ENCODE measurements at places on chromosomes 6 and 20.

GRCh38 chr20:31979713-31980426 is 11.9 kb downstream of the XKR7 start:
- DNase-seq, result no peak

DNA sequence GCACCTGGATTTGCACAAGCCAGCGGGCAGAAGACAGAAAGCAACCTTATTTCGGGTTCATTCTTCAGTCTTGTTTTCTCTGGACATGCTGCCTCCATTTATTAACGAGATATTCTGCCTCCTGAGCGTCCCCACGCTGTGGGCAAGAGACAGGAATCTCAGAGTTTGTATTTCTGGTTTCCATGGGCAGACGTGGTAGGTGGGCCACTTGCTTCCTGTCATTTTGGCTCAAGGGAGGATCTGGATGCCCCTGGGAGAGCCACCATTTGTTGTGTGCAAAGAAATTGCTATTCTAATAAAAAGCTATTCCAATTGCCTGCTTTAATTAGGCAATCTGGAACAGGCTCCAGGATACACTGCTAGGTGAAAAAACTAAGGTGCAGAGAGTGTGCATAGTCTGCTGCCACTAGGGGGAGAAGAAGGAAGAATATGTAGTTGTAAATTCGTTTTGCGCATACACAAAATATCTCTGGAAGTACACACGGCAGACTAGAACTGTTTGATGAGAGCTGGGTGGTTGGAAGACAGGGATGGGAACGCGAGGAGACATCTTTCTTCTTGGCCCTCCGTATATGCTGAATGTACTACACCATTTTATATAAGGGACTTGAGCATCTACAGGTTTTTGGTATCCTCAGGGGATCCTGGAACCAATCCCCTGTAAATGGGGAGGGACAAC is 30.1 kb upstream of the SLC16A10 start:
- no peak for DNase-seq

DNA sequence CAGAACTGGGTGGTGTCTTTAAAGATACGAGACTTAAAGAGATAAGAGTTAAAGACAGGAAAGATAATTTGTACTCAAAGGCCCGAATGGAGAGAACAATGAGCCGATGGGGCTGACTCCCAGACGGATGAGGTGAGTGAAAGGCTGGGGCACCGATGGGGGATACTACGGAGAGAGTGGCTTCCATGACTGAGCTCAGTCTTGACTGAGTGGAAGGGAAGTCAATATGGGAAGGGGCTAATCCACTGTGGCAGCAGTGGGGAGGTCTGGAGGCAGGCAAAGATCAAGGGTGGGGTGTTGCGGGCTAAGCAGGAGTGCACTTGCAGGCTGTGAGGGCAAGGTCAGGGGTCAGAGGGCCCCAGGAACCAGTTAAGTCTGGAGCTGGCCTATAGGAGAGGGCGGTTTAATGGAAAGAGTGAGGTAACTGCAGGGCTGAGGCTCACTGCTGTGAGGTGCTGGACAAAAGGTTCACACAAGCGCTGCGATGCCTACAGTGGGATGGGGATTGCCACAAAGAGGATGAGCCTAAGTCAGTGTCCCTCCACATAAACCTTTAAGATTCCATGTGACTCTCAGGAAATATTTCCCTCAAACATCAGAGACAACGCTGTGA is 42.1 kb downstream of the FAXC start:
- no peak for DNase-seq

GRCh38 chr6:131368198-131368911 is 204.7 kb upstream of the ARG1 start:
- DNase-seq, result no peak

- DNase-seq, result no peak
Observed at GRCh38 chr6:57109880-57110279, 19.9 kb downstream of the ZNF451 start.

GRCh38 chr20:16158090-16158975 is 414.9 kb downstream of the KIF16B start:
- DNase-seq, result no peak

GRCh38 chr6:151010071-151010470 is 144.6 kb downstream of the MTHFD1L start:
- no peak for DNase-seq

DNA sequence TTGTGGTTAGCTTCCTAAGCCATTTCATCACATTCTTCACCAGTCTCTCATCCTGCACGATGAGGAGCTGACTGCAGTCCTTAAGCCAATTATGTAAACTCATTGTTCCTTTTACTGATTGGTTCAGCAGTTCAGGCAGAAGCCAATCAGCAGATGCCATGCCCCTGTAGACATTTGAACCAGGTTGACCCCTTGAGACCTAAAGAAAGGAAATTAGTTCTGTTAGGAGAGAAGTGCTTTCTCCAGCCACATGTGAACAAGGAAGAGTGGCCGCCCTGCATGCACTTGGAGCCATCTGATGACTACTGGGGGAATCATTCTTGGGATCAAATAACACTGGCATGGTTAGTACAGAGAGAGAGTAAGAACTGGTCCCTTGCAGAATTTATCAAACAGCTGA is 535.2 kb upstream of the ID4 start:
- DNase-seq, result no peak

GRCh38 chr20:37345339-37346235 is at the start of gene SRC:
Gene SRC, plus strand, starts transcription at chr20:37346140. Its CDS starts 38,014 bp downstream, at chr20:37384154.
- peak; percentile 16 for DNase-seq

DNA sequence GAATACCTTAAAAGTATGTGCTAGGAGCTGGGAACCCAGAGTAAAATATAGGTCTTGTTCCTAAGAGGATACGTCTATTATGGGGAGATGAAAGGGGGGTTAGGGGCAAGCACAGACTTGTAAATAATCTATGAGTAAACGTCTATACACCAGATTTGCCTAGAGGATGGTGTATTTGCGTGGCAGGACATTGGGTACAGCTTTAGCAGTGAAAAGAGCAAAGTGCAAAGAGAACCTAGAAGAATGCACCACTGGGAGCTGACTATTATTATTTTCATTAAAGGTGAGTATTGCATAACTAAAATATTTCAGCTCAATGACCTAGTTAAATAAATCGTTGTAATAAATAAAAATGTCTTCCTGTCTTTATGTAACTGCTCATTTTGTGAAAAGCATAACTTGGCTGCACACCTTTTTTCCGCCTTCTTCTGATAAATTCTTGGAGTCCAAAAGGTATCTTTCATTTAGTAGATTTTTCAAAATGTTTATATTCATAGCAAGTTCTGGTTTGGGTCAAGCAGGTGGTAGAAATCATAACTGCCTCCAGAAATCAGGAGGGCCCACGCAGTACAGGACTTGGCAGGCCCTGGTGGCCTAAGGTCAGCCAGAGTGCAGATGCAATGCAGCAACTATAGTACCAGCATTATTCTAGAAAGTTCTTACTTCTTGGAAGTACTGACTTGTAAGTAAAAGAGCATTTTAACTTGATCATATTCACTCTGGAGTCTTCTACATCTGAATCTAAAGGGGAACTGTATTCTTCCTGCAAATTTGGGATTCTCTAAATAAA is 357.2 kb downstream of the PLCB1 start:
- no peak for DNase-seq

DNA sequence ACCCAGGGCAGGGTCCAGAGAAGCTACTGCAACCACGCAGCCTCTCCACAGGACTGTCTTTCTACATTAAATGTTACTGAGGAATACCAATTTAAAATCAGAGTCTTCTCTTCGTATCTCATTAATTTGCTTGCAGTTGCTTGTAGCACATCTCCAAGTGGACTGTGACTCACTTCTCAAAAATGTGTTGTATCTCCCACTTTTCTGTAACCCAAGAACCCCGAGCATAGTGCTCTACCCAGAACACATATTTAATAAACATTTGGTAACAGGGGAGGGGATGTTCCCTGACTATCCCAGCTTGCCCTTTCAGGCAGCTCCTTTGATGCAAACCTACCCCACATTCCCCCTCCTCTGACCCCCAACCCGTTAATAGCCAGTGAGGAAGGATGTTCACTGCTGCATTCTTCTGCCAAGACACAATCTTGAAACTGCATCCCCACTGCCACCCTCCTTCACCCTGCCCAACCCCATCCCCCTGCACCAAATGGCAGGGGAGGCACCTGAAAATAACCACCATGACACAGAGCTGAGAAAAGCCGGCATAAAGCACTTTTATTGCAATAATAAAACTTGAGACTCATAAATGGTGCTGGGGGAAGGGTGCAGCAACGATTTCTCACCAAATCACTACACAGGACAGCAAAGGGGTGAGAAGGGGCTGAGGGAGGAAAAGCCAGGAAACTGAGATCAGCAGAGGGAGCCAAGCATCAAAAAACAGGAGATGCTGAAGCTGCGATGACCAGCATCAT is 24.2 kb downstream of the FKBP1A start:
- no peak for DNase-seq

DNA sequence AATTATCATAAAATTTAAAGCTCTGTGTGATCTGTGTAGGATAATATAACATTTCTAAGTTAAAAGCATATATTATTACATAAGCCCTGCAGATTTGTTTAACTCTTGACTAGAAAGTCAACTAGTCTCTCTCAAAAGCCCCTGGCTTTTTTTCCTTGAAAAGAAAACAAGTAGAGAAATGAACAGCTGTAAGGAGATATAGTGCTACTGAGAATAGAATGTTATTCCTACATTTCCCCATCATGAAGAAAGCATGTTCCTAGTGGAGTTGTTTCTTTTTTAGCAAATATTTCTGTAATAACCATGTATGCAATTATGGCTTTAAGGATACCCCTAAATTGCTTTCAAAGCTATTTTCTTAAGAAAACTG is 37.6 kb downstream of the SHLD1 start:
- DNase-seq, result no peak

GRCh38 chr6:22447249-22448196 is 121.8 kb upstream of the HDGFL1 start:
- no peak for DNase-seq

Measured in activated T-cell treated with anti-CD3 and anti-CD28 coated beads for 24 hours (primary cell).